ENCODE measurements at places on chromosomes 12 and 14. TPM values are rescaled to one million over a fixed set of nuclear protein-coding genes. Genes with fewer than 3 reads are reported as not detected.

- no peak for DNase-seq
Observed at GRCh38 chr12:52351196-52352059, 15.9 kb downstream of the KRT85 start.

GRCh38 chr14:31961896-31962295 is 115.2 kb upstream of the ARHGAP5 start:
- no peak for DNase-seq

DNA sequence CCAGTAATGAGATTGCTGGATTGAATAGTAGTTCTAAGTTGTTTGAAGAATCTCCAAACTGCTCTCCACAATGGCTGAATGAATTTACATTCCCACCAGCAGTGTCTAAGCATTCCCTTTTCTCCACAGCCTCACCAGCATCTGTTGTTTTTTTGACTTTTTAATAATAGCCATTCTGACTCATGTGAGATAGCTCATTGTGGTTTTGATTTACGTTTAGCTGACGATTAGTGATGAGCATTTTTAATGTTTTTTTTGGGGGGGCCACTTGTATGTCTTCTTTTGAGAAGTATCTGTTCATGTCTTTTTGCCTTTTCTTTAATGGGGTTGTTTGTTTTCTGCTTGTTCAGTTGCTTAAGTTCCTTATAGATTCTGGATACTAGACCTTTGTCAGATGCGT is 8.1 kb upstream of the SLC15A5 start:
- no peak for DNase-seq

DNA sequence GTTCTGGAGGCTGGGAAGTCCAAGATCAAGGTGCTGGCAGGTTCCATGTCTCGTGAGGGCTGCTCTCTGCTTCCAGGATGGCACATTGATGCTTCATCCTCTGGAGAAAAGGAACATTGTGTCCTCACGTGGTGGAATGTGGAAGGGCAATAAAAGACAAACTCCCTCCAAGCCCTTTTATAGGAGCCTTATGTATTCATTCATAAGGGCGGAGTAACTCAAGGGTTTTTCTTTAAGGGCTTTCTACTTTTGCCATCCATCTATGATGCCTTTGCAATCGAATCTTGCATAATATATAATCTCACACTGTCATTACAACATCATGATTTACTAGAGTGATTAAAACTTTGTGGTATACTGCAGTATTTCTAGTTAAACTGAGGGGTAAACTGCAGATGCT is 132.7 kb upstream of the DDHD1 start:
- no peak for DNase-seq

DNA sequence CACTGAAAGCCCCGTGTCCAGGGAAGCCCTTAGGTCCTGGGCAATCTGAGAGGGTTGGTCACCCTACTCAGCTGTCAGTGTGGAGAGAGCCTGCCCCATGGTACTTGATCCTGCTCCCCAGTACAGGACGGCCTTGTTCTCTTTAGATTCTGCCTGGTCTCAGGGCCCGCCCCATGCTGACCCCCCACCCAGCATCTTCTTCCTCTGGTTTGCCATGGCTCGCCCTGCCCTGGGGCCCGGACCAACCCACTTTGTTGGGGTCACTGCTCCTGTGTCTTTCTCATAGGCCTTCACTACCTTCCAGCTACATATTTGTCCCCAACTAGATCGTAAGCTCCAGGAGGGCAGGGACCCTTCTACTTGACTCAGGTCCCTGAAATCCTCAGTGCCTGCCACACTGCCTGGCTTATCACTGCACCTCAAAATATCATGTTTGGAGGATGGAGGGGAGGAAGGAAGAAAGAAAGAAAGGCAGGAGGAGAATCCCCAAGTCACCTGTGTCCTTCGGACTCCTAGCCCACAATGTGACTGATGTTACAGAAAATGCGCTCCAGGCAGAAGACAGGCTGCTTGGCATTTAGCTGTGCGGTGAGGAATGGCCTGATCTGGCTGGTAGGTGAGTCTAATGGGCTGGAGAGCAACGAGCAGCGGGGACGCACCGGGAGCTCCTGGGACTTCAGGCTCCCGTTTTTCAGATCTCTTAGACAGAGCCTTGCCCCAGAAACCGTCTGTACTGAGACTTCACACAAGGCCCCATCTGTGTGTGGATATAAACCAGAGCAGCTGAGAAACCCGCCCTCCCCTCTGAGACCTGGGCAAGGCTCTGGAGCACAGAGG is 66.1 kb downstream of the C14orf132 start:
- no peak for DNase-seq

GRCh38 chr12:113201187-113202177 is 16.0 kb downstream of the RITA1 start:
- DNase-seq, result no peak

STAB2 gene
- polyA plus RNA-seq, result 6.6 TPM

DNA sequence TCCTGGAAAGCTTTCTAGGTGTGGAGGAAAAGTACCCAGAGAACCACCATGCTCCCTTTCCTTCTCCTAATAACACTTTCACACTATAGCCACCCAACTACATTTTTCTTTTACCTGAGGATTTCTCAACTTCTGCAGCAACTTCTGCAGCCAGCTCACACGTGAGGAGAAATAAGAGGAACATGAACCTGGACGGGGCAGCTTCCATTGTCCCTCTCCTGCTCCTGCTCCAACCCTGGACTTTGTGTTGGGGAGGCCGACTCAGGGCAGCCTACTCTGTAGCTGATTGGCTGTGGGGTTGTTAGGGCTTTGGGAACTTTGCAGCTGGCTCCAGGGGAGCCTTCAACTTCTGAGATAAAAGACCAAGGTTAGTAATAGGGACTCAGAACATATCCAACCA is at the start of gene ERP27:
TSS of gene ERP27 (minus strand) at position 237 of the 400 bp plus-strand sequence. CDS start at position 208, 29 bp downstream.
- peak; percentile 82 for DNase-seq

DNA sequence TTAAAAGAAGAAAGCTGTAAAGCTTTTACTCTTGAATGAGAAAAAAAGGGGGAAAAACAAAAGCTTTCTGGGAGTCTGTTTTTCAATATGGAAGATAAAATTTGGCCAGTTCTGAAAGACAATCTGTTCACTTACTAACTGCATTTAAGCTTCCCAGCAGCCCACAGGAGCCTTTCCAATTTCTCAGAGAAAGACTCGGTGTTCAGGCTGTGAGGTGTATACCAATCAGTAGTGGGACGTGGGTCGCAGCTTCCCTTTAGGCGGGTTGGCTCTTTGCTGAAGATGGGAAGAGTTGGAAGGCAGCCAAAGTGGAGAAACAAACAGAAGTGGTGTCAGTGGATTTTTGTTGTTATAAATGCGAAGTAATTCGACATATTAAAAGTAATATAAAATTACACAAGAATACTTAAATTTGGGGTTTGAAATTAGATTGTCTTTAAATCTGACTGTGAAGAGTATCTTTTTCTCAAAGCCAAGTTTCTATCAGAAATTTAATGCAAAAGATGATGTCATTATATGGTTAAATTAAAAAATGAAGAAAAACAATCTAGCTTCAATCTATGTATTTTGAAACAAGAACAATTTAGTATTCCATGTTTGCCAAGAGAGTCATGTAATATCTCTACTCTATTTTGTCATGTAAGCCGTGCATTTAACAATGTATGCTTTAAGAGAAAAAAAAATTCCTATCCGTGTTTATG is 590.2 kb upstream of the ATXN7L3B start:
- no peak for DNase-seq

ZNF664 gene
- 138 TPM for polyA plus RNA-seq

DNA sequence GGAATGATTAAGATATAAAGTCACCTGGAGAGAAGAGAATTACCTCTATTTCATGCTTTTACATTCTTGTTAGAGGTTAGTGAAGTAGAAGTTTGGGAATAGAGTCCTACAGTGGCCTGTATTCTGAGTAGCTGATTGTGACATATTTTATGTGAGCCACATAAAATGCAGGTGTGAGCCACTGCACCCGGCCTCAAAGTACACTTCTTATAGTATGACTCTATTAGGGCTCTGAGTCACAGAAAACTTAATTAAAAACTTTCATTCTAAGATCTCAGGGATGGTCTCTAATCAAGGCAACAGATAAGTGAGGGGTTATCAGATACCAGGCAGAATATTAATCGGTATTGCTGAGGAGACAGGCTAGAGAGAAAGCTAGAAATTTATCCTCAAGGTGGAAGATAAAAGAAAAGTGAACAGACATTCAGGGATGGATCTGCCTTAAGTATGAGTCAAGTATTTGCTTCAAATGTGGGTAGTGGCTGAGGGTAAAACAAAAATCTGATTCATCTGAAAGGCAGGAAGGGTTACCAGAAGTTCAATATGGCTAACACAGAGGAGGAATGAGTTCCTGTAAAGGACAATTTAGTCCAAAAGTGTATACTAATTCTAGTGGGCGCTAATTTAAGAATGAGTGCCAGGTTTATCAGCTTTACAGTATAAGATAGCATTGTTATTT is 5.5 kb upstream of the G2E3 start:
- peak; percentile 16 for DNase-seq

DNA sequence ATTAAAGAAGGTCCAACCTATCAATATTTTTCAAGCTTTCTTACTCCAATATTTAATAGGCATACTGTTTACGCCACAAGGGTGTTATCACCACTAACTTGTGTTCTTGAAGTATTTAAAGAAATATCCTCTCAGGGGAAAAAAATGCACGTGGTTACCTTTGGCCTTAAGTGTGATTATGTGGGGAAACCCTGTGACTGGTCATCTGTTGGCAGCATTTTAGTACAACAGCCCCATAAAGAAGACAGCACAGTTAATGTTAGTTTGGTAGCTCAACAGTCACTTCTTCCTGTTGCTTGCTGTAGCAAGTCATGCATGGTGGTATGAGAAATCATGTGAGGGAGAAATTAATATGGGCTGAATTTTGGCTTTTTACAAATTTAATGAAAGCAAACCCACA is 1021.5 kb upstream of the TMEM132C start:
- no peak for DNase-seq

DNA sequence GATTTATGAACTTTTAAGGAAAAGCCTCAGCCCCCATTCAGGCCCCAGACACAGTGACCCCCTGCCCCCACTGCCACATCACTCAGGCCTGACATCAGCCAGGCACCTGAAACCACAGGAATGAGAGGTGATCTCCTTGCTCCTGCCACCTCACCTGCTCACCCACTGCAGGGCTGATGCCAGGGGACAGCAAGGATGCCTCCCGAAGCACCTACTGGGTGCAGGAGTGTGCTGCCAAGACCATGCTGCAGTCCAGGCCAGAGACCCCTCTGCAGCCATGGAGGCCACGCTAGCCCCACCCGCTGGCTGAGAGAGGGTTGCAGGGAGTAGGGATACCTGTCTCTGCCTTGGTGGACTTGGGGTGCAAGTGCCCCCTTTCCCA is 18.6 kb upstream of the KRT7 start:
- no peak for DNase-seq

- DNase-seq, result peak; percentile 76
Observed at GRCh38 chr14:91996948-91997371, 42.9 kb downstream of the TRIP11 start.

DNA sequence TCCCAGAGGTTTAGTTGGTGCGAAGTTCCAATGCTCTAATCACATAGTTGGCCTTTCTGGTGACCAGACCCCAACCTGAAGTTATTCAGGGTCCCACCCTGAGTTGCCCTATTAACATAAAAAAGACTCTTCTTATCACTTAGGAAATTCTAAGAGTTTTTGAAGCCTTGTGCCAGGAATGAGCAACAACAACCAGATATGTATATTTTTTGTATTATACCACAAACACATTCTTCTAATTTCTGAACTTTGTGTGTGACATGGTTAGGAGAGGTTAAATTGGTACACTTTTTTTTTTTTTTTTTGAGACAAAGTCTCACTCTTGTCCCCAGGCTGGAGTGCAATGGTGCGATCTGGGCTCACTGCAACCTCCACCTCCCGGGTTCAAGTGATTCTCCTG is 320.4 kb upstream of the PDE3A start:
- no peak for DNase-seq

DNA sequence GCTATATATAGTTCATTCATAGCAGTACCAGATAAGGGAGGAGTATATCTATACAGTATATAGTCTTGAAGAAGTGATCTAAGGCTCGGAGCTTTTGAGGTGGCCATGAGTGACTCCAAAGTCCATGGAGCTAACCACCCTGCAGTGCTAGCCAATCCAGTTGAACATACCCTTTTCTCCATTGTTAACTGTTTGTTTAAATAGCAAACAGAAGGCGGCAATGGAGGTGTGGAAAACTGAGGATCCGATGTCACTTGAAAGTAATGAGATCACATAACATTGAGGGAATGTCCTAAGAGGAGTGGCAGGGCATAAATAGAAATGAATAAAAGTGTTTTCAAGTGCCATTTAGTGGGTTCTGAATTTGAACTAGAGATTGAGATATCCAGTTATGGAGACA is 12.4 kb upstream of the SNAPC1 start:
- peak; percentile 17 for DNase-seq

FGF23 gene
- 6.5 TPM for polyA plus RNA-seq

BCL2L2 gene
- polyA plus RNA-seq, result 53.8 TPM

DNA sequence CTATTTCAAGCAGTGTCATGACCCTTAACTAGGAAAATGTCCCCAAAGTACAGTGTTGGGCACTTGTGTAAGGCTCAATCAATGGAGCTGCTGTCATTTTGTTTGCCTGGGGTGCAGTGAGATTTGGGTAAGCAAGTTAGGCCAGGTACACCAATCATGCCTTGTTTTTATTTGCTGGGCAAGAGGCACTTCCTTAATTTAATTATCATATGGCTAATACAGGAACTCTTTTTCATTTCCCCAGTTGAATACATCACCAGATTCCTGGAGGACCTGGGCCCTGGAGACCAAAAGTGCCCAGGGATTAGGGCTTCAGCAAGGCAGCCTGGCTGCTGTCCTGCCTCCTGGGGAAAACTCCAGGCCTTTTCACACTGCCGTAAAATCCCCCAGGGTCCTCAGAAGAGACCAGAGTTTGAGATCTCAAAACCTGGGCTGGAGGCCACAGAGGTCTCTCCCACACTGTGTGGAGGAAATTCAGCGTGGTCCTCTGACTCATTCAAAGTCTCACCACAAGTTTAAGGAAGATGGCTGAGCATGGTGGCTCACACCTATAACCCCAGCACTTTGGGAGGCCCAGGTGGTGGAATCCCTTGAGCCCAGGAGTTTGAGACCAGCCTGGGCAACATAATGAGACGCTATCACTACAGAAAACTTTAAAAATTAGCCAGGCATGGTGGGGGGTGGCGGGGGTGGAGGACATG is 28.4 kb upstream of the FOXN3 start:
- DNase-seq, result no peak

DNA sequence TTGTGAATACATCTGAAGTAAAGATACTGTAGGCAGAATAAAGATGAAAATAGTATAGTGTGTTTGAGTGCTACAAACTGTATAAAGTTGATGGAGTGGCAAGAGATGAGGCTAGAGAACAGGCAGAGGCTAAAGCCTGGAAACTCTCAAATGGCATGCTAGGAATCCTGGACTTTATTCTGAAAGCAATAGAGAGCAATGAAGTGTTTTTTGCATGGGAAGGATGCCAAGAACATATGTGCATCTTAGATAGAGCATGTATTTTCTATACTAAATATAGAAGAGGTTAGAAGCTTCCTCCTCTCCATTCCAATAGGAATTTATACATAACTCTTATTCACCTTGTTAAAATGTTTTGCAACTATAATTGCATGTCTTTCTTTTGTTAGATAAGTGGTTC is 86.3 kb upstream of the TMTC2 start:
- DNase-seq, result no peak

- no peak for DNase-seq
Observed at GRCh38 chr14:51208982-51209381, 31.1 kb upstream of the TMX1 start.
